Neural crest cell (in vitro differentiated cells): ENCODE measurements at places on chromosomes 7 and 10. TPM values are rescaled to one million over a fixed set of nuclear protein-coding genes. Genes with fewer than 3 reads are reported as not detected.

GRCh38 chr10:104080762-104081161, 4.9 kb downstream of the COL17A1 start:
- DNase-seq: no peak

ERVW-1 gene
- total RNA-seq: not detected in 2 replicates

FBXO24 gene
- 0.50 and 0.61 TPM in 2 replicates for total RNA-seq

LIPM gene
- not detected in 2 replicates for total RNA-seq

DLX6 gene
- 0.26 and 0.32 TPM in 2 replicates for total RNA-seq
